RCC 7860 (cell line): ENCODE measurements at places on chromosomes 3 and 15.

GRCh38 chr15:90078965-90079364 is 23.3 kb downstream of the IDH2 start:
- DNase-seq: no peak

GRCh38 chr3:150875548-150875947 is 29.7 kb downstream of the MINDY4B start:
- no peak for DNase-seq

GRCh38 chr15:98799461-98800390 is 151.4 kb downstream of the IGF1R start:
- DNase-seq: no peak

DNA sequence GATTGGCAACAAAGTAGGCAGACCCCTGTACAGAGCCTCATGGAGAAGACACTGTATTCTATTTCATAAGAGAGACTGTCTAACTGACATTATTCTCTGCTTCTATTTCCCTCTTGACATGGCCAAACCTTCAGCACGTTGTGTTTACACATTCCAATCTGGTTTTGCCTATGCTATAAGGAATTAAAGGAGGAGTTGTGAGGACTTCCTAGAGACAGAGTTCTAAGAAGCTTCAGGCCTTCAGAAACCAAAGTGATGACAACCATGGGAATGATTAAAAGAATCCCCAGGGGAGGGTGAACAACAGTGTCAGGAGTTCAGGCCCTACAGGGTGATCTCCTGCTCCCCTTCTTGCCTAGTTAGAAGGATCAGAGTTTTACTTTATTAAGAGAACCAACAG is 44.9 kb upstream of the CAPN7 start:
- DNase-seq: no peak

GRCh38 chr15:96306321-96306720 is 24.2 kb upstream of the NR2F2 start:
- no peak for DNase-seq

GRCh38 chr3:45632956-45633355 is 38.4 kb downstream of the LIMD1 start:
- no peak for DNase-seq

GRCh38 chr3:58044691-58045483 is 36.7 kb downstream of the FLNB start:
- DNase-seq: peak; percentile 26

- DNase-seq: no peak
Observed at GRCh38 chr15:69784798-69785566, 312.7 kb downstream of the TLE3 start.
